ENCODE measurements at places on chromosomes 13 and 19.

GRCh38 chr13:81770868-81771505 lies 1430.1 kb upstream of the SPRY2 start:
- DNase-seq, result no peak

DNA sequence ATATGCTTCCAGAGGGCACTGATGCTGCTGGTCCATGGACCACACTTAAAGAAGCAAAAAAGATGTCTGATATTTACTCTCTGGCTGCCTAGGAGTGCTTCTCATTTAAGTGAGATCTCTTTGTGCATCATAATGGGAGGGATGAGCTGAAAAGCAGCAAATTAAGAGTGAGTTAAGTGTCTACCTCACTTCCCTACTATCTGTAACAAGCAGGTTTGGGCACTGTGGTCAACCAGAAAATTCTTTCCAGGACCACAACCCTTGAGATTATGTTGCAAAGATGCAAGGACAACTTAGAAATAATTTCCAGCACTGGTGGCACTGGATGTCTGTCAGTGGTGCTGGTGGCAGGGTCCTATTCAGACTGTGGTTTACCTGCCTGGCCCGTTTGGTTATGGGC lies 52.1 kb upstream of the USPL1 start:
- DNase-seq, result peak; percentile 33

GRCh38 chr19:33622505-33622808 lies 704 bp downstream of the CHST8 start:
- no peak for DNase-seq

DNA sequence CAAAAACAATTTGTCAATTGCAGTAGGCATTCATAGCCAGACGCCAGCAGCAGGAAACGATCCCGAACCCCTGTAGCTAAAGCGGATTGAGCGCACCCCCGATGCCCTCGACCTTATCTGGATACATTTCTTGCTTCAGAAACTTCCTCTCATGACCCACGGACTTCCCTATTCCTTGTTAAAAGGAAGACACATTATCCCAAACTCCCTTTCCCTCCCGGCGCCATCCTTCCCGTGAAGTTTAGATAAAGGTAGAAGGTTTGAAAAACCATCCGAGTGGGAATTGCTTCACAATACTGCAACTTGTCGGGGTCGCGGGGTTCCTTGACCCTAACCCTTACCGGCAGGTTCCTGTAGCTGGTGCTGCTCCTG lies 977 bp downstream of the PCDH20 start:
- no peak for DNase-seq

DNA sequence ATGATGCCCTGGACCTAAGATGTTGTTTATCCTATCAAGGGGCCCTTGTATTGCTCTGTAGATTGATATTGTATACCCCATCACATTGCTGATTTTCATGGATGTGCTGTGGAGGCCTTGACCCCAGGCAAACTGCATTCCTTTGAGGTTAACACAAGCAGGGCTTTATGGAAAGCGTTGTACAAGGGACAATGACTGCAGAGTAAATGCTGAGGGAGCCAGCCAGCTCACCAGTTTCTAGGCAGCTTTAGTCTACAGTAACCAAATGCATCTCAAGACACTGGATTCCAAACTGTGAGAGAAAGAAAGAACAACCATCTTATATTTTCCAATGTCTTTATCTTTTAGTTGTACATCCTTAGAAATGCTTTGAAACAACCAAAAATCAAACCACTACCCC lies 34.1 kb upstream of the EDNRB start:
- DNase-seq, result no peak

DNA sequence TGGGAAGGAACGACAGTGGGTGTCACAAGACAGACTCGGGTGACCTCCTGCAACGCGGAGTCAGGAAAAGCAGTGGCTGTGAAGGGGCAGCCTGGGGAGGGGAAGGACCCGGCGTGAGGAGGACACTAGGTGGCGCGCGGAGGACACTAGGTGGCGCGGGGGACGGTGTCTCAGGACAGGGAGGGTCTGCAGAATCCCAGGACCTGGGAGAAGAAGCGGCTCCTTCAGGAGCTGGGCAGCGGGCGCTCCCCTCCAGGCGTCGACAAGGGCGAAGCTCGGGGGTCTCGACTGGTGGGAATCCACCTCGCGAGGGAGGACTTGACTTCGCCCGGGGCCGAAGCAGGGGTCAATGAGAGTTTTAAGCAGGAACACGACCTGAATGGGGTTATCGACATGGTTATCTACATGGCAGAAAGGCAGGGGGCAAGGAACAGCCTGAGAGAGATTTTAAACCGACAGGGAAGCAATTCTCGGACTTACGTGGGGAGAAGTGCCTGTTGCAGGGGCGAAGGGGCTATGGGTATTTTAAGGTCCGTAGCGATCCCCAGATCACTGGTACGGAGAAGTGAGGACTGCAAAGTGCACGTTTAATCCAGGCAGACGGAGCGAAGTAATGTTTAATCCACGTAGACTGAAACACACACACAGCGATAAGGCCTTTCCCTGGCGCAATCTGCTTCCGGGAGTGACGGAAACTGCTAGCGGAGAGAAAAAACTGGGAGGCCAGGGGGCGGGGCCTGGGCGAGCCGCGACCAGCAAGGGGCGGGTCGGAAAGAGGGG lies at the start of gene ZNF616:
TSS of gene ZNF616 (minus strand) at position 687 of the 780 bp plus-strand sequence. CDS start 9,426 bp downstream, outside the sequence.
- DNase-seq, result peak; percentile 81

DNA sequence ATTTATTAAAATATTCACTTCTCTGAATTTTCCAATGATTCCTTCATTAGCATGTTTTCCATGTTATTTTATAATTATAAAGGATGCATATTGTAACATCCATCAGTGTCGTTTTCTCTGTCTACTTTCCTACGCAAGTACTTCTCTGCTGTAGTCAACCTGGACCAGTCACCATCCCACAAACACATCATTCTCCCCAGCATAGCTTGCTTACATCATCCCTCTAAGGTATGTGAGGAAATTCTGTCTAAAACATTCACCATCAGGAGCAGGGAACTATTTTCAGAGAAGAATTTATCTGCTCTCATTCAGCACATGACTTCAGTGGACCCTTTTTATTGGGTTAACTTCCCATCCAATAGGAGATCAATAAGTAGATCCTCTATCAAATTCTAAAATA lies 806.1 kb upstream of the ARGLU1 start:
- peak; percentile 68 for DNase-seq

- DNase-seq, result no peak
Measured at GRCh38 chr19:55116859-55117662, at the start of gene PPP1R12C. PPP1R12C (minus strand) TSS chr19:55117637; CDS start chr19:55117543, 94 bp downstream.

DNA sequence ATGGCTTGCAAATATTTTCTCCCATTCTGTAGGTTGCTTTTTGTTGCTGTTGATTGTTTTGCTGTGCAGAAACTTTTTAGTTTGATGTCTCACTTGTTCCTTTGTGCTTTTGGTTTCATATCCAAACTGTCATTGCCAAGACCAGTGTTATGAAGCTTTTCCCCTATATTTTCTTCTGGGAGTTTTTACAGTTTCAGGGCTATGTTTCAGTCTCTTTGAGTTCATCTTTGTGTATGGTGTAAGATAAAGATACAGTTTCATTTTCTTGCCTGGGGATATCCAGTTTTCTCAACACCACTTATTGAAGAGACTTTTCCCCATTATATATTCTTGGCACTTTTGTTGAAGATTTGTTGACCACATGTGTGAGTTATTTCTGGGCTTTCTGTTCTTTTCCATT lies 139.9 kb downstream of the MRPL57 start:
- no peak for DNase-seq

- DNase-seq, result no peak
Measured at GRCh38 chr19:11252665-11253355, 9.5 kb downstream of the DOCK6 start.

DNA sequence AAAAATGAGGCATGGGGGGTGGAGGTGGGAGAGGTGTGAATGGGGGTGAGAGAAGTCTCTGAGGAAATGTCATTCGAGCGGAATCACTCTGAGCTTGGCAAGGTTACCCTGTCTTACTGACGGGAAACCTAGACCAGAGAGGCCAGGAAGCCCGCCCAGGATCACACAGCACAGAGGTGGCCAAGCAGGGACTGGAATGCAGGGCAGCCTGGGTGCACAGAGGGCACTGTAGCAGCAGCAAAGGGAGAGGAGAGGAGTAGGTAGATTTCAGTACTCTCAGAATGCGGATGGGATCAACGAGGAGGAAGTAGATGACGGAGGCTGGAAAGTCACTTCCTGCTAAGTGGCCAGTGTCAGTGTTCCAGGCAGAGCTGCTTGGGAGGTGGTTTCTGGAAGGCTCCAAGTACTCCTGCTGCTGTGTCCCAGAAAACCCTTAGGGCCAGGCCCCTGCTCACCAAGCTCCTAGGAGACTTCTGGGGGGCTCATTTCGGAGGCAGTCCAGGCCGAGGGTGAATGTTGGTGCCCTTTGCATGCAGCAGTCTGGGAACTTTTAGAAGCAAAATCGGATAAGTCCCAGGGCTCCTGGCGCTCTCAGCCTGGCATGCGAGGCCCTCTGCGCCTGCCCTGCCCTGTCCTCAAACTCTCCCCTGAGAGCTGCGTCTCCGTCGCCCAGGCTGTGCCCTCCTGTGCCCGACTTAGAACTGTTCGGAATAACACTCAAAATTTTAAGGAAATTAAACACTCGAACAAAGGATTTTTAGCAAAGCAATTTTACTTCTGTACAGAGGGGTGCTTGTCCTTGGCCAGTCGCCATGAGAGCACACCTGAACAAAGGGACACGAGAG lies 33.5 kb downstream of the DNM2 start:
- no peak for DNase-seq

- DNase-seq, result peak; percentile 87
Measured at GRCh38 chr13:89457977-89458376, 1786.8 kb downstream of the SLITRK5 start.

- DNase-seq, result no peak
Measured at GRCh38 chr13:75454497-75454896, 27.5 kb downstream of the TBC1D4 start.

GRCh38 chr13:75220238-75220542 lies 261.8 kb downstream of the TBC1D4 start:
- no peak for DNase-seq

DNA sequence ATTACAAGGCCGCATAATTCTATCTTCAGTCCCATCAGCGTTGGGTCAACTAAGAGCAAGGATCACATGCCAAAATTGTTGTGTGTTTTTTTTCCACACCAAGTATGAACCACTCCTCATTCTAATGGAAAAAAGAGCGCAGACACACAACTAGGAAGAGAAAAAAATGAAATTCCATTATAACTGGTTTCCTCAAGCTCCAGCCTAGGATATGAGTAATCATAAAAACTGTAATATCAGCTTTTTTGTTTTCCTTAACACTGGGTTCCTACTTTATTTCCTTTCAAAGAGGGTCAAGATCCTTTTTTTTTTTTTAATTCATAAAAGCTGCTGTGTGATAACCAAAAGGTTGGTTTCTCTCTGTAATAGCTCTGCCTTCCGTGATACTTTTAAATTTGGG lies 19.4 kb downstream of the TSHZ3 start:
- peak; percentile 23 for DNase-seq

DNA sequence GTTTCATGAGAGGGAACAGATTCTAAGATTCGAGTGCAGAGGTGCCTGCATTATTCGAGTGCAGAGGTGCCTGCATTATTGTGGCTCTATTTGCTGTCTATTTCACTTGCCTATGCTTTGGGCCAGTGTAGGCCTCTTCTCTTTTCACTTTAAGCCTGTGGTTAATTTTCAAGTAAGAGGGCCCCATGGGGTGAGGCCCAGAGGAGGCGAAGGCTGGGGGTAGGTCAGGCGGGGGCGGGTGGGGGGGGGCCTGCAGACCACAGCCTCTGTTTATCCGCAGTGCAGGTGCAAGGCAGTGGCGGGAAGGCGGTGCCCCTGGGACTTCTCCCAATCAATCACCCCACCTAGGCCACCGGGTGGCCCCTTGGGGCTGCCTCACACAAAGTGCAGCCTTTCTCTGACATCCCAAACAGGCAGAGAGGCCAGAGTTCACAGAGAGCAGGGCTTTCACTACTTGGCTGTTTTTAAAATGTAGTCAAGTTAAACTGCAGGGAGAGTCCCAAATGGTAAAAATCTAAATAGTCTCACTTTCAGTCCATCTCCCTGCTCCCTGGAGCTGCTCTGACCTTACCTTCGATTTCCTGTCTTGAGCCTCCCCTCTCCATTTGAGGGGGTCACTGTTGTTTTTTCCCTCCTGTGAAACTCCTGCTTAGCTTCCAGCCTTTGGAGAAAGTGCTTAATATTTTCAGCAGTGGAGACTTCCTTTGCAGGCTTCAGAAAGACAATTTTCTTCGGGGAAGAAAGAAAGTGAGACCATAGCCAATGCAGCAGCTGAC lies 249.0 kb downstream of the DLEU7 start:
- DNase-seq, result no peak

GRCh38 chr19:42131149-42132029 lies 857 bp downstream of the POU2F2 start:
- DNase-seq, result no peak

DNA sequence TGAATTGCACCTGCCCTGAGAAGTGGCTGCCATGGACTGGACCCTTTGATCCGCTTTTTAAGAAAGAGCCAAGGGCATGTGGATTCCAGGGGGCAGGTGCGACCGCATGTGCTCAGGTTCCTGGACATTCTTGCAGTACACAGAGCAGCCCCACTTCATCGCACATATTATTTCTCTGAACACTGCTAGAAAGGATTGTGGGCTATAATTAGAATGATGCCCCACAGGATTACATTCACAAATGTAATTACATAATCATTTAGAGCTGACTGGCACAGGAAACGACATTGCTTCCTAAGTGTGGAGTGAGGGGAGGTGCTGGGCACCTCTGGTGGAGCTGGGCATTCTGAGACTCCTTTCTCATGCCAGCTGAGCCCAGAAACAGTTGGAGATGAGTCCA lies 37.5 kb upstream of the VSTM2B start:
- DNase-seq, result no peak

GRCh38 chr13:53351021-53351420 lies 322.4 kb downstream of the OLFM4 start:
- no peak for DNase-seq

- DNase-seq, result no peak
Measured at GRCh38 chr19:27955485-27956480, 1257.2 kb downstream of the UQCRFS1 start.

GRCh38 chr19:6209233-6209632 lies 70.5 kb downstream of the MLLT1 start:
- no peak for DNase-seq

GRCh38 chr13:111590796-111591195 lies 270.4 kb downstream of the TEX29 start:
- no peak for DNase-seq

GRCh38 chr19:52494518-52494917 lies 33.0 kb upstream of the ZNF808 start:
- no peak for DNase-seq

GRCh38 chr19:43592800-43593350 lies 3.1 kb downstream of the IRGQ start:
- DNase-seq, result no peak

GRCh38 chr13:52001120-52001731 lies 10.0 kb downstream of the ATP7B start:
- DNase-seq, result peak; percentile 24

- DNase-seq, result no peak
Measured at GRCh38 chr13:36108342-36108741, 22.8 kb downstream of the DCLK1 start.

All from astrocyte (in vitro differentiated cells and primary cell).